ENCODE measurements at places on chromosomes 7 and 10. TPM values are rescaled to one million over a fixed set of nuclear protein-coding genes. Genes with fewer than 3 reads are reported as not detected.

- no peaks in the 10 kb centered on the region for H3K4me1 ChIP-seq
- H3K27ac ChIP-seq: no peak overlapping the region
- DNase-seq: no peak
- H3K27me3 ChIP-seq: no peaks in the 10 kb centered on the region
These were observed 93.8 kb downstream of the MAP3K8 start for GRCh38 chr10:30527623-30528428.

VWA2 gene
- polyA plus RNA-seq: 0.13 TPM

DNA sequence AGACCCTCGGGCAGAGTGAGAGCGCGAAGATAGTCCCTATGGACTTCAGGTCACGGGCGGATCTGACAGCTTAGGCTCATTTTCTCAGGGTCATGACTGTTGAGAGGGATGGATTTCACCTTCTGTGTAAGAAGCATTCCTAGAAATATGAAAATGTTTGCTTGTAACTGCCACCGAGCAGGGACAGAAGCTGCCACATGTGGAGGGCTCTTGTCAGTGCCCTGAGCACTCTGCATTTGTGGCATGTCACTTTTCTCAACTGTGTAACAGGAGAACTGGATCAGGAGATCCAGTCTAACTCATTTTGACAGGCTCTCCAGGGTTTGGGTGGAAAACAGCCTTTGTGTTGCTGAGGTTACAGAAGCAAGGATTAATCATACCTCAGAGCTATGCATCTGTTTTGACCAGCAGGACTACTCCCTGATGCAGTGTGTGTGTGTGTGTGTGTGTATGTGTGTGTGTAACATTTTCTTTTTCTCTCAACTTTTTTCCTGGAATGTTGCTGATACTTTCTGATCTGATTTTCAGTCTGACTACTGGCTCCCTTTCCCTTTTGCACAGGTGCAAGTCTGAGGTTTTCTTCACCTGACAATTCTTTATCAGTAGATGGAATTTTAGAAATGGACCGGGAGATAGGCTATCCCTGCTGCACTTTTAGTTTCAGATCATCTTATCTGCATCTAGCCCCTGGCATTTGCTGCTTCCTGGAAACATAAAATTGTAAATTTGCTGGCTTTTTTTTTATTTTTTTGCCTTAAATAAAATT is 183.3 kb downstream of the STK31 start:
- no peaks in the 10 kb centered on the region for H3K36me3 ChIP-seq
- H3K27ac ChIP-seq: no peak overlapping the region
- no peak for DNase-seq
- H3K4me3 ChIP-seq: no peak overlapping the region

GRCh38 chr7:143422033-143422432 is 13.4 kb upstream of the EPHA1 start:
- no peaks in the 10 kb centered on the region for H3K36me3 ChIP-seq
- H3K27ac ChIP-seq: no peak overlapping the region
- no peak for DNase-seq
- no peaks in the 10 kb centered on the region for H3K4me1 ChIP-seq
- no peaks in the 10 kb centered on the region for H3K27me3 ChIP-seq

DNA sequence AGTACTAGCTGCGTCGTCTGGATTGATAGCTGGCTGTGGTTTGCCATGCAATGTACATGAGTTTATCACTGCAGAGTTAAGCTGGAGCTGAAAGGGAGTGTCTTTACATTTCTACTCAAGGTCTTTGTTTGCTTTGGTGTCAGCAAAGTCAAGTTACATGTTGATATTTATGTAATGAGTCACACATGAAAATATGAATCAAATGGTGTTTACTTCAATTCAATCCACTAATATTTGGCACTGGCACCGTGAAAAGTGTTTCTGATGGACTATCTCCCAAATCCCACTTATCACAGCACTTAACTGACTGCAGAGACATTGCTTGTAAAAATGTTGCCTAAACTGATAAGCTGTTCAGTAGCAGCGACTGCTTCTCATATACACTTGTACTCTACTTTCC is 395.9 kb downstream of the TFEC start:
- no peaks in the 10 kb centered on the region for H3K36me3 ChIP-seq
- no peak overlapping the region for H3K4me3 ChIP-seq

DNA sequence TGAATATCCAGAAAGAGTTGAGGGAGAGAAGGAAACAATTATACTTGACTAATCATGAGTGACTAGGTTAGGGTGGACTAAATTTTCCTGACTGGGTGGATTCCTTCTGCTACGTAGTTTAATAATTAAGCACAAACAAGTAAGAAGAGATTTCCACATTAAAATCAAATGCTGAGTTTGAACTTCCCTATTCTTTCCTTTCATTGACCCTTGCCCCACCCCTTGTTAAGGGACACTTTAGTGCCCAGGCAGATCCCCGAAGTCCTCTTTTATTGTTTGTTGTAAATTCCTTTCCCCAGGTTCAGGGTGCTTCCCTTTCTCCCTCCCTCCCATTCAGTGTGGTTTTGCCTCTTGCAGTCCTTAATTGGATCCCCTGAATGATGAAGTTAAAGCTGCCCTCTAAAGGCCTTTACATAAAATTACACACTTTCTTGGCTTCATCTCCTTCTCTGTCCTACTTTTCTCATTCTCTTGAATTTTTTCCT is 8.8 kb upstream of the SPAM1 start:
- no peaks in the 10 kb centered on the region for H3K27me3 ChIP-seq
- H3K4me1 ChIP-seq: no peaks in the 10 kb centered on the region
- H3K36me3 ChIP-seq: no peaks in the 10 kb centered on the region
- H3K4me3 ChIP-seq: no peak overlapping the region
- no peak overlapping the region for H3K27ac ChIP-seq

DNA sequence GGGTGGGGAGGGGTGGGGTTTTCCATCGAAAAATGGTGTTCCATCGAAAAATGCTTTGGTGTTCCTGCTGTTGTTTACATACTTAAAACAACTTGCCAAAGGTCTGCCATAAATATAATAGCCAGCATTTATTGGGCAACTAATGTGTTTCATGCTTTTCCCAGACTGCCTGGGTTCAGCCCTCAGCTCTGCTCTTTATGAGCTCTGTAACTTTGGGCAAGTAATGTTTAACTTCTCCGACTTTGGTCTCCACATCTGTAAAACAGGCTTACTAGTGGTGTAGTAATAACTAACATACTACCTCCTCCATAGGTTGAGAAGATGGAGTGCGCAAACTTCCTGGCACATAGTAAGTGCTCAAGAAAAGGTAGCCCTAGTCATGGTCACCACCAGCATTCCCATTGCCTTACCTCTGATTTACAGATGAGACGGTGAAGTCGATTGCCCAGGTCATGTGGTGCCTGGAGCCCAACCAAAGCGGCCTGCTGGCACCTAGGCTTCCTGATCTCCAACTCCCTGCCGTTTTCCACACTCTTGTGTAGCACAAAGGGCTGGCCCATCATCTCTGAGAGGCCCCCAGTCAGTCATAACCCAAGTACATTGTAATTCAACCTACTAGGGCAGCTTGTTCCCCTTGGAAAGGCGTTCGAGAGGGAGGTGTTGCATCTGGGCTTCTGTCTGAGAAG is 8.9 kb downstream of the ZMIZ1 start:
- H3K4me1 ChIP-seq: no peaks in the 10 kb centered on the region
- H3K36me3 ChIP-seq: no peaks in the 10 kb centered on the region
- DNase-seq: no peak
- no peak overlapping the region for H3K27ac ChIP-seq

DNA sequence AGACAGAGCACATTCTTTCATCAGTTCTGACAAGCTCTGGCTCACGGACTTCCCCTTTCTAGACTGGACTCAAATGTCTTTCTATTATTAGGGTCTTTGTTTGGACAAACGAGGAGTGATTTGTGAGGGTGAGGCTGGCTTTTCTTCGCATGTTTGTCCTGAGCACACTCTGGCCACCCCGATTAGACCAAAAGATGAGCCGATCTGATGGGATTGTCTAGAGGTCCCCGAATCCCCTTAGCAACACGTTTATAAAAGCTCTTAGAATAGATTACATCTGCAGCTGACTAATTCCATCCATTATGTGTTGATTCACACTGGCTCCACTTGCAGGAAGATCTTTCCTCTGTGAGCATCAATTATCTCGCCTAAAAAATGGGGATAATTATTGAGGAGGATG is 675.4 kb upstream of the AUTS2 start:
- no peaks in the 10 kb centered on the region for H3K4me1 ChIP-seq
- DNase-seq: no peak
- no peak overlapping the region for H3K4me3 ChIP-seq
- no peaks in the 10 kb centered on the region for H3K27me3 ChIP-seq
- H3K36me3 ChIP-seq: no peaks in the 10 kb centered on the region

SMO gene
- polyA plus RNA-seq: 2.9 TPM

DNA sequence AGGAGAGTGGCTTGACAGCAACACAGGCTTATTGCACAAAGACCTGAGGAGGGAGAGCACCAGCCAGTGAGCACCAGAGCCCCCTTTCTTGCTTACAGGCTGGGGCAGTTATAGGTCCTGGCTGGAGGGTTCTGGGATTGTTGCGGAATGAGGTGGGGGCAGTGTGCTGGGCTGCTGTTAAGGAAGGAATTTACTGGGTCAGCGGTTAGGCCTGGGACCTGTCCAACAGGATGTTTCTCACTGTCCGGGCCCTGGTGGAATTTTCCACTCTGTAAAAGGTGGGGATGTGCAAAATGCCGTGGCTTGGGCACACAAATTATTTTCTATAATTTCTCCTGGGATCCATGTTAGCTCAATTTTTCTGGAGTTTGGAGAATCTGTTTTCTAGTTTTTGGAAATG is 757.3 kb downstream of the TYW1 start:
- no peaks in the 10 kb centered on the region for H3K27me3 ChIP-seq
- H3K36me3 ChIP-seq: no peaks in the 10 kb centered on the region
- H3K27ac ChIP-seq: no peak overlapping the region
- no peak for DNase-seq
- H3K4me1 ChIP-seq: no peaks in the 10 kb centered on the region

ACHE gene
- polyA plus RNA-seq: 1.1 TPM

DNA sequence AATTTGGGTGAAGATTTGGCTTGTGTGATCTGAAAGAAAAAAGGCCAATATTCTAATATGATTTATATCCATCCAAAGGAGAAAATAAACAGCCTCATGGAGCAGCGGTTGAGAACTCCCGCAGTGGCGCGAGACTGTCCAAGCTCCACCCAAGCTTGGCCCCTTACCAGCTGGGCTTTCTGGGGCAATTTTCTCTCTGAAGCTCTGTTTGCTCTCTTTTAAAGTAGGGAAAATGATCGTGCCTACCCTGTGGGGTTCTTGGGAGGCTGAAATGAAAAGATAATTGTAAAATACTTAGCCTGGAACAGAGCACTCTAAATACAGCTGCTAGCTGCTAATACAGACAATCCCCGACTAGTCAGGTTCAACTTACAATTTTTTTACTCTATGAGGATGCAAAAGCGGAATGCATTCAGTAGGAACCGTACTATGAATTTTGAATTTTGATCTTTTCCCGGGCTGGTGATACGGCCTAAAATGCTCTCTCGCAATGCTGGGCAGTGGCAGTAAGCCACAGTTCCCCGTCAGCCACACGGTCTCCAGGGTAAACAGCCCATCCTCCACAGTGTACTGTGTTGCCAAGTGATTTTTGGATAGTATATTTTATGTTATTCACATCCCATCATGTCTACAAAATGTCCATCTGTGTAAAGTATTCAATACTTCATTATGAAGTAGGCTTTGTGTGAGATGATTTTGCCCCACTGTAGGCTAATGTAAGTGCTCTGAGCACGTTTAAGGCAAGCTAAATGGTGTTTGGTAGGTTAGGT is 137.7 kb downstream of the CHN2 start:
- H3K4me3 ChIP-seq: no peak overlapping the region
- no peaks in the 10 kb centered on the region for H3K27me3 ChIP-seq
- no peaks in the 10 kb centered on the region for H3K4me1 ChIP-seq
- H3K27ac ChIP-seq: no peak overlapping the region
- H3K36me3 ChIP-seq: no peaks in the 10 kb centered on the region

NKX6-2 gene
- not detected for polyA plus RNA-seq

DNA sequence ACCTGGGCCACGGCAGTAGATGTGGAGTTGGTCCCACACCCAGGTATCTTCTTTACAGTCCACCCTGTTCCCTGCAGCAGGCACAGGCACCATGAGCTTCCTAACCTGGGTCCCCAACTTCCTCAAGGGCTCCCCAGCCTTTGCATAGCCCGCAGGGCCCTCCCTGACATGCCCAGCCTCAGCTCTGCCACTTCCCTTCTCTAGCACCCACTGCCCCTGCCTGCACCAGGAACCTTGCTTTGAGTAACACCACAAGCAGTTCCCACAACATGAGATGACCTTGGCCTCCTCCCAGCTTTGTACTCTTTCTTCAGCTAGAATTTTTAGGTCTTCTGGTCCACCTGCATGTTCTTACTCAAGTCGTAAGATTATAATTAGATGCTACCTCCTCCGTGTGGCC is 92.2 kb upstream of the ZPBP start:
- peak; percentile 66 for DNase-seq
- H3K27ac ChIP-seq: no peak overlapping the region
- H3K4me3 ChIP-seq: no peak overlapping the region
- H3K4me1 ChIP-seq: no peaks in the 10 kb centered on the region
- H3K27me3 ChIP-seq: no peaks in the 10 kb centered on the region
- H3K36me3 ChIP-seq: no peaks in the 10 kb centered on the region

C10orf105 gene
- not detected for polyA plus RNA-seq

DNA sequence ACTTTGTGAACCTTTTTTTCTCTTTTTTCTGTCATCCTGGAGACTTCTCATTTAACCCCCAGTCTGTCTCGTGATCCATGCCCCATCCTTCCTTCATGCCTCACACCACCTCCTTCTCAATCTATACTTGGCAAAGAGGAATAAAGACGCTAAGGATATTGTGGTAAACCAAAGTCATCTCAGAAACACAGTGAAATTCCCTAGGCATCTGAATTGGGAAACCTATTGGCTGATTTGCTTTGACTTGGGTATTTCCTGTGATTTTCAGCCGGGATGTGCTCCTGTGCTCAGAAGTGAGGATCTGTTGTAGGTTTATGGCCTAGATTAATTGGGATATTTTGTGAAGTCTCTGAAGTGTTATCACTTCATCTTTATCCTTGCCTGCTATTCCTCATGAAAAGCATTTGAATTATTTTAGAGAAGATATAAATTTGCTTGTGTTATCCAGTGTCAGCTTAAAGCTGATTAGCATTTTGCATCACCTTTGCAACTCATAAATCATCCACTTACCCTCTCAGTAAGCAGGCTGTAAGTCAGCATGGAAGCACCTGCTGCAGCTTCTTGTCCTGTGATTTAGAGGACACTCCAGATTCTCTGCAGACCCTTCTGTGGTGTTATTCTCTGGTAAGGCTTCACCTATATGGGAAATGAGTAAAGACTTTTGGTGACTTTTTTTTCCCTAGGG is 138.0 kb downstream of the AUTS2 start:
- no peaks in the 10 kb centered on the region for H3K4me1 ChIP-seq
- DNase-seq: no peak
- H3K27me3 ChIP-seq: no peaks in the 10 kb centered on the region
- H3K27ac ChIP-seq: no peak overlapping the region

GRCh38 chr7:9978106-9979064 is 995.3 kb upstream of the PHF14 start:
- no peak overlapping the region for H3K27ac ChIP-seq
- H3K4me3 ChIP-seq: no peak overlapping the region
- H3K36me3 ChIP-seq: no peaks in the 10 kb centered on the region
- H3K27me3 ChIP-seq: no peaks in the 10 kb centered on the region

SLC26A5 gene
- polyA plus RNA-seq: not detected

DNA sequence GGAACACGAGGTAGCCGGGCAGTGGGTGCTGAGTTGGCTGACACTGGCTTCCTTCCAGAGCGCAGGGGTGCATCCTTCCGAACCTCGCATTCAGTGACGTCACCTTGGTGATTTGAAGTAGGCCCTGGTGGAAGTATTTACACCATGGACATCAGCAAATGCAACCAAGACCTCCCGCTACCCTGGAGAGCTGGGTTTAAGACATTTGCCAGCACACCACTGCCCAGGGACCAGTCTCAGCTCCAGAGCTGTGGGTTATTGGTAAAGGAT is 106.4 kb upstream of the GPR26 start:
- no peak for DNase-seq
- no peaks in the 10 kb centered on the region for H3K4me1 ChIP-seq
- no peak overlapping the region for H3K4me3 ChIP-seq
- H3K27me3 ChIP-seq: no peaks in the 10 kb centered on the region

GIMAP8 gene
- polyA plus RNA-seq: 1.6 TPM
